NCI-H187 (cell line): ENCODE measurements at places on chromosomes 4 and X.

- DNase-seq: no peak
These were observed 5.4 kb upstream of the TBC1D1 start for GRCh38 chr4:37885496-37885895.

DNA sequence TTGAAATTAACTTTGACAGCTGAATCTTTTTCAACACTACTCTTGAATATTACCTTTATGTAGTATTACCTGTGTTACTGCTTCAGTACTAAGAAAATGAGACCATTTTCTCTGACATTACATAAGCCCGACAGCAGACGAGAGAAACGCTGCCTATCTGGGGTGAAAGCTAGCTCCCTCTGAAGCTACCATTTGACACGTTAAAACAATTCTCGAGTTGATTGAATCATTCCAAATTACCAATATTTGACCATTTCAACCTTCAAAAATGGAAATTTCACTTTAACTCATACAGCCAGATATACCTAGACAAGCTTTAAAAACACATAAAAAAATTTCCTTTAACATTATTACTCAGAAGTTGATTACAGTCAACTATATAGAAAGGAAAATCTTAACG lies 836 bp downstream of the GPM6A start:
- DNase-seq: no peak

- DNase-seq: no peak
These were observed 26.5 kb downstream of the HMX1 start for GRCh38 chr4:8844976-8845690.

DNA sequence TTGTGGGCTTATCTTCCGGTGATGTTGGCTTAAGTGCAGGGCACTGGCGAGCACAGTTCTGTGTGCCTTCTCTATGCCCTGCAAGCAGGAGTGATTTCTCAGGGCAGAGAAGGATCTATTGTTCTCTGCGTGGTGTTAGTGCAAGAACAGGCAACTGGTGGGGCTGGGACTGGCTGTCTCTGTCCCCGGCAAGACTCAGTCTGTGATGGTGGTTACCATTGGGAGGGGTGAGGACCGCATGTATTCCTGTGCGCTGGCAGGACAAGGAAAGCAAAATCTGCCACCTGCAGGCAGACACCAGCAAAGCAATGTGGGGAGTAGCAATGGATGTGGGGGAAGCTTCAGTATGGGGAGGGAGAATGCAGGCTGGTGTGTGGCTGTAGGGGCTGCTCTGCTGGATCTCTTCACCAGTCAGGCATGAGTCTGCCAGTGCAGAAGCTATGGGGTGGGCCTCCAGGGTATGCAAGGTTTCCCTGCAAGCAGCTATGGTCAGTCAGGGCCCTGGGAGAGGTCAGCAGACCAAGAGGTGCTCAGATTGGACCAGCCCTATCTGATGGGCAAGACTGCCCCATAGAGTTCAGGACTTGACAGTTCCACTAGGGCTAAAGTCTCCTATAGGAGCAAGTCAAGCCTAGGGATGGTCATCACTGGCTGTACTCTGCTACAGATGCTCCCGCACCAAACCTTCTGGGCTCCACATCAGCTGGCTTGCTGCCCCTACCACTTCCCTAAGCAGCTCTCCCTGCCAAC lies 16.8 kb downstream of the PF4 start:
- DNase-seq: no peak

DNA sequence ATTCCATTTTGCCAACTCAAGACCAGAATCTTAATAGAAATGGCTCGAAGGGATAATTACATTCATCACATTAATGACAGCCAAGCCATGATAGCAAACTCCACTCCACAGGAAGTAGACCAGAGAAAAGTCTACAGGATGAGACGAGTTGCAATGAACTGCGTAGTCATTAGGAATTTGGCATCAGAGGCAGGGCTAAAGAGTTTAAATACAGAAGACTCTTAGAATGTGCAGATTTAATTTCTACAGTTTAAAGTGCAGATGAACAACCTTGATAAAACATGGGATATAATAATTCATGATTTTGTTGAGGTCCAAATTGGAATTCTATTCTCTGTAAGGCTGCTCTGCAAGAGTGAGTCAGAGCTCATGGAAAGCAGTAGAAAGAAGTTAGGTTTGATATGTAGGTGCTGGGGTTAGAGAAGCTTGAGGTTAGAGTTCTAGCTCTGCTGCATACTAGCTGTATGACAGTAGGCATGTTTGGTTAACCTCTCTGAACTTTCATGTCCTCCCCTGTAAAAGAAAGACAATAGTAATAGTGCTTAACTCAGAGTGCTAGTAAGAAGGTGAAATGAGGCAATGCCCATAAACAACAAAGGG lies 32.2 kb downstream of the LNX1 start:
- DNase-seq: no peak

- DNase-seq: no peak
These were observed 93.8 kb upstream of the HELT start for GRCh38 chr4:184924516-184924915.

DNA sequence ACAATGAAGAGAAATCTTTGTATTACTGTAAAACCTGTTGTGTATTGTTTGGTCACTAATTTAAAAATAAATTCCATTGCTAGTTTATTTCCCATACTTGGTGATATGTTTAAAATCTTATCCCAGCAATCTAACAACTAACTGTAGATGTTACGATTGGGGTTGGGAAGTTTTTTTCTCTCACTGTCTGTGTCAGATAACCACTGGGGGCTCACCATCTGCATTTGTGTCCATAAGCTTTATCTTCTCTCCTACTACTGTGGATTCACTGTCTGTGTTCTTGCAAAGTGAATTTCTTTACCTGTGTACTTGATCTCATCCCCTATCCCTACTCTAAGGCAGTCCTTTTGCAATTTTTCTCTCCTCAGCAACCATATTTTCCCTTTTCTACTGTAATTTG lies 81.3 kb downstream of the STIM2 start:
- no peak for DNase-seq

DNA sequence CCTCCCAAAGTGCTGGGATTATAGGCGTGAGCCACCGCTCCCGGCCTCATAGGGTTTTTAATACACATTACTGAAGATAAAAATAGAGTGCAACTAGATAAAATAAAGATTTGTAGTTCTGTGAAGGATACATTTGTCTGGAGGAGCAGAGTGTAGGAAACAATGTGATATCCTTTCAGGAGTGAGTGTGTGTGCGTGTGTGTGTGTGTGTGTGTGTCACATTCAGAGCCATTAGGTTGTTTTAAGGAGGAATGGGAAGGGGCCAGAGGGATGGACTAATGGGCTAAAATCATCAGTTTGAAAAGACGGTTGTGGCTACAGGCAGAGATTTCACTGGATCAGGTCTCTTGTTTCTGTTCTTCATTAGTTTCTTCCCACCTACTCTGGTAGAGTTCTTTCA lies 40.0 kb downstream of the RBPJ start:
- DNase-seq: no peak

DNA sequence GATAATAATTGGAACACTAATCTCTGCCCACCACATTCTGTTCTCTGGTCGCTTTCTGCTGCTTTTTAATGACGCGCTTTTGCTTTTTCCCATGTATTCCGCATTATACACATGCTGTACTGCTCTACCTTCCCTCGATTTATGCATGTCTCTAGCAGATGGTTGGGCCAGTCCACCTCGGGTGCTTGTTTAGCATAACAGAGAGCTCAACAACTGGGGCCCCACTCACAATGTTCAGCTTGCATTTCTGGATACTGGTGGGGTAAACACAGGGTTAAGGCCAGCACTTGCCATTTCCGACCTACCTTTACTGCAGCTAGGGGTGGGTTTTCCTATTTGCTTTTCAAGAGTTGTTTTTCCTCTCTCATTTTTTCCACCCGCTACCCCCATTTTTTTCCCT lies 255.8 kb downstream of the SOX3 start:
- DNase-seq: no peak

- DNase-seq: no peak
These were observed 711.9 kb upstream of the ATOH1 start for GRCh38 chr4:93116624-93117023.

GRCh38 chr4:182741914-182742313 lies 175.3 kb downstream of the DCTD start:
- no peak for DNase-seq
